ENCODE measurements at places on chromosomes 11 and 22.

- DNase-seq = no peak
These were observed 121.5 kb downstream of the RRAS2 start for GRCh38 chr11:14237444-14237961.

DNA sequence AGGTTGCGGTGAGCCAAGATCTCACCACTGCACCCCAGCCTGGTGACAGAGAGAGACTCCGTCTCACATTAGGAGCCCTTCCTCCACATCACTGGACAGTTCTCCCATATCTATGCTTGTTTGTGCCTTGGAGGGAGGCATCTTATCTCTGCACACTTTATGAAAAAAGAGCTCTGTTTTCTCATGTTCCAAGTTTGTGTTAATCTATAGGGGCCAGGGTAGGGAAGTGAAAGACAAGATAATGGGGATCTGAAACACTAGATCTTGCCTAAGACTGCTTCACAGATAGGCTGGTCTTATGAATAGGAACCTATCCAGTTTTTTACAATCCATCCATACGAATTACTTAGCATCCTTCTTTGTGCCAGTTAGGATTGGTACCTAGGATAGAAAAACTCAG is 17.1 kb downstream of the OR6Q1 start:
- no peak for DNase-seq

GRCh38 chr22:24053481-24054226 is 42.5 kb downstream of the CABIN1 start:
- no peak for DNase-seq

GRCh38 chr22:44537015-44537414 is 39.0 kb upstream of the RTL6 start:
- DNase-seq = no peak

- DNase-seq = no peak
These were observed 62.9 kb downstream of the RCN1 start for GRCh38 chr11:32153747-32154146.

DNA sequence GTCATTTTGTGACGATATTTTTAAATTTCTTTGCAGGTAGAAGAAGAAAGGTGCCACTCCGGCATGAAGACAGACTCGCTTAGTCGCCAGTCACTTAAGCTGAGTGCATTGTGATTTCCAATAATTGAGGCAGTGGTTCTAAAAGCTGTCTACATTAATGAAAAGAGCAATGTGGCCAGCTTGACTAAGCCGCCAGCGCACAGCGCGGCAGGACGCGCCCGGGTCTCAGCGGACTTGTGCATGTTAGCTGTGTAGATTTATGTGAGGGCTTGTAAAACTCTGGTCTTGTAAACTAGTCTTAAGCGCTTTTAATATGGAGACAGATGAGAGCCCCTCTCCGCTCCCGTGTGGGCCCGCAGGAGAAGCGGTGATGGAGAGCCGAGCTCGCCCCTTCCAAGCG is 5.6 kb downstream of the DGCR8 start:
- DNase-seq = no peak

DNA sequence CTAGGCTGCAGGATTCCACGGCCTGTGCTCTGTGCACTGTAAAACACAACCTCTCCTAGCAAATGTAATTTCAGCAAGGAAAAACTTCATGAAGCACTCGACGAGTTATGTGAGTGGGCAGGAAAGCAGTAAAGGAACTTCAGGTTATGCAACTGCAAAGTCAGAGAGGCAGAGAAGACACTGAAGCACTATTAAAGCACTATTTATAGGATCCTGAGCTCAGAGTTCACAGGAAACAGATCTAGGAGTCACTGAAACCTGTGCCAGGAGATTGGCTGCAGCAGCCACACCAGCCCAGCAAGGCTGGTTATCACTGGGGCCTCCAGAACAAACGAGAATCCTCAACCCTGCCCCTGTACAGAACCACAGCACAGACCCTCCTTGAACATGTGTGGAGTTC is 2.5 kb downstream of the SMIM35 start:
- no peak for DNase-seq

DNA sequence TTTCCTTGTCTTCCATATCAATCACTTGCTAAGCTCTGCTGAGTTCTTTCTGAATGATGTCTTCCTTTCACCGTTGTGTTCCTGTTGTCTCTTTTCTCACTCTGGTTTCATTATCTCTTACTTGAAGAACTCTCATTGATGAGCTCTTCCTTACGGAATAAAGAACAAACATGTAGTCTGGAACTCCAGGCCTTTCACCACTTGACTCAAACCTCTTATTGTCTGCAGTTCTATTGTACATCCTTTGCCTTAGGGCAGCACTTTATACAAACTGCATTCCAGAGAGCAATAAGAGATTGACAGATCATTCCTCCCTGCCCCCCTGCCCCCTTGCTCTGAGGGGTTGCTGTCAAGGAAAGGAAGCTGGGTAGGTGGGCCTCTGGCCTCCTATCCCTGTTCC is 517.4 kb downstream of the TMEM135 start:
- DNase-seq = no peak

DNA sequence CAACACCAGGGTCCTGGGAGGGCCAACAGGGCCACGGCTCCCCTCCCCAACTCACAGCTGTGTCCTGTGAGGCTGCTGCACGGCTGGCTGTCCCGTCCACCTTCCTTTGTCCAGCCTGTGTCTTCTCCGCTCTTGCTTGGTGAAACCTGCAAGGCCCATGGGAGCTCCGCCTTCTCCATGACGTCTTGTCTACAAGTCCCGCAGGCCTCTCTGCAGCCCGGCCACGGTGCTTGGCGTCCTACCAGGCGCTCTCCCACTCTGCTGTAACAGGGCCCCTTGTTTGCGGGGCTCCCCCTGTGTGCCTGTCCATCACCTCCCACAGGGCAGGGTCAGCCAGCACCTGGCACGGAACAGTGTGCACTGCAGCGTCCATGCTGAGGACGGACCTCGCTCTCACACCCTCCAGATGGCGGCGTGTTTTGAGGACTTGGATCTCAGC is 866.8 kb downstream of the TBC1D22A start:
- DNase-seq = no peak

DNA sequence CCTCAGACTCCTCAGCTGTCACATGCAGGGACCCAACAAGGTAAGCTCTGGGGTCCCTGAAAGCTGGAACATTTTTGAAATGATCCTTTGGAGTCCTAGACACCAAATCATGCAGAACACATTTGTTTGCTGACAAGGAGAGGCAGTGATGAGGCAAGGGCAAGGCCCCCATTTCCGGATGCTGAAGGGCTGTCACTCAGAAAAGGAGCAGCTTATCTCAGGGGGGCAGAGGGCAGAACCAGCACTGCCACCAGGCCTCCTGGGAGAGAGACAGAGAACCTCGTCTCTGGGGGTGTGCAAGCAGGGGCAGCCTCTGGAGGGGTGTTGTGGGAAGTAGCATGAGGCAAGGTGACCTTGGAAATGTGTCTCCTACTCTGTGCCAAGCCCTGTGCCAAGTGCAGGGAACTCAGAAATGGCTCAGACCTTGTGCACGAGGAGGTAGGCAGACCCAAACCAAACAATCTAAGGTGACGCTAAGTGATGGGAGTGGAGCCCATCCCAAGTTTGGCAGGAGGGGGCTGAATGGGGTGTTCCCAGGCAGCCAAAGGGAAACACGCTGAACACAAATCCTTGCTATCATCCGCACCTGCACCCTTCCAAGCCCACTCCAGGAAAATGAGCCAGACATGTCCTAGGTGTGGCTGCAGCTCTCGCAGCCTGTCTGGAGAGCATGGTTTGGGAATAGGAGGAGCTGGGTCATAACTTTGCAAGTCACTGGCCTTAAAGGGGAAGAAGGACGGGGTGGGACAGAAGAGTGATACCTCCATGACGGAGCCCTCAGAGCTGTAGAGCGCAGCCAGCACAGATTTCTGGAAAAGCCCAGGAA is 94.2 kb downstream of the PDE2A start:
- DNase-seq = no peak

DNA sequence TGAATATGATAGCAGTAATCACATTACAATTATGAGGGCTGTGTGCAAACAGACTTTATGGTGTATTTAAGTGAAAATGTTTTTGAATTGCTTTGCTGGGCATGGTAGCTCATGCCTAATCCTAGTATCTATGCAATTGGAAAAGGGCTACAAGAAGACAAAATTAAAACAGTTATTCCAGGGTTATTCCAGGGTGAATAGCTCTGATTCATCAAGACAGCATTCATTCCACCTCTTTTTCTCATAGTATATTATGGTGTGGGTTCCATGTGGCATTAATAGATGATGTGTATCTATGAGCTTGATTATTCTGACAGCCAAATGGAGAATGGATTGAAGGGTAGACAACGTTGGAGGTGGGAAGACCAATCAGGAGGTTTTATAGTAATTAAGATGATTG is 12.1 kb upstream of the SIDT2 start:
- DNase-seq = no peak

DNA sequence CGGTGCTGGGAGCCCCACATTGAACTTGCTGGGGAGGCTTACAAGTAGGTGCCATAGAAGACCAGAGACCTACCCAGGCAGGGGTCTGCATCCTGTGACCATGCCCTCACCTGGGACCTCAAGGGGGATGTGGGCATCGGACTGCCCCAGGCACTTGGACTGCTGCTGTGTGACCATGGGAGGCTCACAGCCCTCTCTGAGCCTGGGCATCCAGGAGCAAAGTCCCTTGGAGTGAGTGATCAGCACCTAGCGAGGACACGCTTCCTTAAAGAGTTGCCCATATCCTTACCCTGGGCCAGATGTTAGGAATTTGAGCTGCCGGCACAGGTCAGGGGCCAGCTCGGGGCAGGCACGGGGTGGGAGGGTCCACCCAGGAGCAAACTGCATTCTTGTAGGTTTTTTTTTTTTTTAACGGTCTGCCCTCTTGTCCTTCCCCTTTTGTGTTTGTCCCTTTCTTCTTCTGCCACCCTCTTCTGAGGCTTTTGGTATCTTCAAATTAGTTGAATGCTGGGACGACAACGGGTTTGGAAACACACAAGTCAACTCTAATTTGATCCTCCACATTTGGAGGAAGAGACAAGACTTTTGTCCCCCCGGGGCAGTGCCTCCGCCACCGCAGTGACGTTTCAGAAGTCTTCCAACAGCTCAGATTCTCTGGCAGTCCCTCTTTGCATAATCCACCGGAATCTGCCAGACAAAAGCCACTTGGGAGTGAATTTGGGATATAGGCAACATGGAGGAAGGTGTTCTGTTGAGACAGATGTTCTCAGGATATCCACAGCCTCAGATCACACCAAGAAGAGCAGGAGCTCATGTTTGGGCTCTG is 46.1 kb upstream of the LINC01488 start:
- no peak for DNase-seq

DNA sequence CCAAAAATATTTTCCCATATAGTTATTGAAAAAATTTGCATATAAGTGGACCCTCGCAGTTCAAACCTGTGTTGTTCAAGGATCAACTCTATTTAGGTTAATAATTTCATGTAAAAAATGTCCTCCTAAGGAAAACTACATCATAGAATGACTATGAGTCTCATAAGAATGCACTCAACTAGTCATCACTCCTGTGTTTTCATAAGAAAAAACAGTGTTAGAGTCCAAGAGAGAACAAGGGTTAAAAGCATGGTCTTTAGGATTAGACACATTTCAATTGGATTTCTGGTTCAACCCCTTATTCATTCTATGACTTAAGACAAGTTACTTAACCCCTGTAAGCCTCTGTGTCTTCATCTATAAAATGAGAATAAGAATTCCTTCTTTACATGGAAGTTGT is 5.1 kb downstream of the PARVA start:
- DNase-seq = no peak

- no peak for DNase-seq
These were observed 27.5 kb downstream of the DHCR7 start for GRCh38 chr11:71420455-71421241.

DNA sequence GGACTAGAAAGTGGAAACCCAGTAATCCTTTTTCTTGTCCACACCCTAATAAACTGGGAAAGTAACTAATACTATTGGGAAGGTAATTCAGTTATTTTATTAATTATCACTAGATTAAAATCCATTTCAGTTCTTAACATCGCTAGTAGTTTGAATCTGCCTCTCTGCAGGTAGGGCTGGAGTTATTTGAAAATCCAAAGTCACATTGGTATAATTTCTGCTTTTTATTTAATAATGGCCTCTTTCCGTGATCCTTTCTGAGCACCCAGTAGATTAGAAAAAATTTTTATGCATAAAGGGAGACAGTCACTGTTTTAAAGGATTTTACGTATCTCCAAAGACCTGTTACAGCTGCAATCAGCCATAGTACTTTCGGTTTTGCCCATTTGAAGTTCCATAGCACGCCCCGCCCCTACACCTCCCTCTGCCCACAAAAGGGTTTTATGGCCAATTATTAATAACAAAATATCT is 605 bp upstream of the COPB1 start:
- no peak for DNase-seq

- DNase-seq = no peak
These were observed 164.7 kb upstream of the B3GAT1 start for GRCh38 chr11:134576721-134577171.

DNA sequence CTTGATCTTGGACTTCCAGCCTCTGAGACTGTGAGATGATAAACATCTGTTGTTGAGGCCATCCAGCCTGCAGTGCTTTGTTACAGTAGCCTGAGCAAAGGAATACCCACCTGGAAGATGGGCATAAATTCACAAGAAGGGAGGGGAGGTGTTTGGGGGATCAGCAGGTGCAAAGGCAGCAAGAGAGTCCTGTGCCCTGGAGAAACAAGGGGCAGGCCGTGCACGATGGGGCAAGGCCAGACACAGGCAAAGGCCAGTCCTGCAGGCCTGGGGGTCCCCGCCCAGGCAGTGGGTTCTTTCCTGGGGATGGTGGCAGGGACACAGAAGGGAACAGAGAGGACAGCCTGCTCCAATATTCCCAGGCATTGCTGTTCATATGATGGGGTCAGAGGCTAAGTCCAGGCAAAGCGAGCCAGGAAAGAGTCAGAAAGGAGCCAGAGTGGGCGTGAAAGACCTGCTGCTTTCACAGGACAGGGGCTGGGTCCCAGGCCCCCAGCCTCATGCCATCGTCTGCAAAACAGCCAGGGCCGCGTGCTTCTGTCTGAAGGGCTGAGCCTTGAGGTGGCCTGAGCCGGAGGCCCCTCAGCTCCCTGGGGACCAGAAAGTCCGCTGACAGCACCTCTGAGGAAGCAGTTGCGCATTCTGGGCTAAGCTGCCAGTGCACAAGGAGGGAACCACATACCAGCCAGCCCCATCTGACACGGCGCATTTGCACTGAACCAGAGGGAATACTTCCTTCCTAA is 48.8 kb downstream of the MYEOV start:
- no peak for DNase-seq

DNA sequence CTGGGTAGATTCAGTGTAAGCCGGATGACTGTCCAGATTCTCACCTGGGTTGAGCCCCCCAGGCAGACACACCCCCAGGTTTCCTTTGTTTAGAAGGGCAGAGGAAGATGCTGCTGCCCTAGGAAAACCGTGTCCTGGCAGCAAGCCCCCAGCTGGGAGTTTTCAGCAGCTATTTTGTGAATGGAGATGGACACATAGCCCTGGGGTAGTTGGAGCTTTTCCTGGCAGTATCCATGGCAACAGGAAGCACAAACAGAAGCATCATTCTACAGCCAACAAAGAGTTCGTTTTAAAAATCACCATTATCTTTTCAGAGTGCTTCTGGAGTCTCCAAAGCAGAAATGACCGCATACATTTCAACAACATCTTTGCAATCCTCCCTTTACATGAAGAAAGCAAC is 245.5 kb downstream of the BRD1 start:
- no peak for DNase-seq

- DNase-seq = no peak
These were observed 27.8 kb downstream of the ETS1 start for GRCh38 chr11:128559496-128560103.

- no peak for DNase-seq
These were observed 145.3 kb upstream of the CTSC start for GRCh38 chr11:88482871-88483301.

All from stimulated activated CD4-positive, alpha-beta T cell treated with anti-CD3 and anti-CD28 coated beads, TNF-alpha, amount 100 ng/mL, for 1 hour (primary cell).